Cardiac ventricle fibroblast (primary cell): ENCODE measurements at places on chromosomes 6 and 20. TPM values are rescaled to one million over a fixed set of nuclear protein-coding genes. Genes with fewer than 3 reads are reported as not detected.

TNFRSF6B gene
- 2.5 and 3.1 TPM in 2 replicates for total RNA-seq

C2 gene
- 10.4 and 16.9 TPM in 2 replicates for total RNA-seq

DCDC2 gene
- total RNA-seq: not detected in 2 replicates

RSPO3 gene
- 0.50 and 0.59 TPM in 2 replicates for total RNA-seq

APOBEC2 gene
- total RNA-seq: not detected in 2 replicates

PLCB1 gene
- total RNA-seq: 6.9 and 9.7 TPM in 2 replicates

DZANK1 gene
- 0.19 and 1.8 TPM in 2 replicates for total RNA-seq

TSPYL1 gene
- total RNA-seq: 49.9 and 57.0 TPM in 2 replicates

SLC22A3 gene
- 4.5 and 6.3 TPM in 2 replicates for total RNA-seq

CALHM6 gene
- total RNA-seq: 2.8 and 5.1 TPM in 2 replicates

DOK5 gene
- total RNA-seq: 12.3 and 15.8 TPM in 2 replicates

LPA gene
- total RNA-seq: not detected in 2 replicates

LY6G6D gene
- total RNA-seq: not detected in 2 replicates

ARG1 gene
- not detected in 2 replicates for total RNA-seq

C20orf202 gene
- not detected in 2 replicates for total RNA-seq
